ENCODE measurements at places on chromosomes 2 and 18. TPM values are rescaled to one million over a fixed set of nuclear protein-coding genes. Genes with fewer than 3 reads are reported as not detected.

GPR45 gene
- total RNA-seq, result 0.68 TPM

RFTN2 gene
- total RNA-seq, result 16.1 TPM

SCYGR8 gene
- not detected for total RNA-seq

GRCh38 chr2:122239440-122239839 lies 484.0 kb downstream of the TSN start:
- no peaks in the 10 kb centered on the region for H3K4me1 ChIP-seq
- no peak overlapping the region for H3K27ac ChIP-seq
- no peak overlapping the region for H3K4me3 ChIP-seq
- DNase-seq, result no peak
- no peaks in the 10 kb centered on the region for H3K36me3 ChIP-seq

DNA sequence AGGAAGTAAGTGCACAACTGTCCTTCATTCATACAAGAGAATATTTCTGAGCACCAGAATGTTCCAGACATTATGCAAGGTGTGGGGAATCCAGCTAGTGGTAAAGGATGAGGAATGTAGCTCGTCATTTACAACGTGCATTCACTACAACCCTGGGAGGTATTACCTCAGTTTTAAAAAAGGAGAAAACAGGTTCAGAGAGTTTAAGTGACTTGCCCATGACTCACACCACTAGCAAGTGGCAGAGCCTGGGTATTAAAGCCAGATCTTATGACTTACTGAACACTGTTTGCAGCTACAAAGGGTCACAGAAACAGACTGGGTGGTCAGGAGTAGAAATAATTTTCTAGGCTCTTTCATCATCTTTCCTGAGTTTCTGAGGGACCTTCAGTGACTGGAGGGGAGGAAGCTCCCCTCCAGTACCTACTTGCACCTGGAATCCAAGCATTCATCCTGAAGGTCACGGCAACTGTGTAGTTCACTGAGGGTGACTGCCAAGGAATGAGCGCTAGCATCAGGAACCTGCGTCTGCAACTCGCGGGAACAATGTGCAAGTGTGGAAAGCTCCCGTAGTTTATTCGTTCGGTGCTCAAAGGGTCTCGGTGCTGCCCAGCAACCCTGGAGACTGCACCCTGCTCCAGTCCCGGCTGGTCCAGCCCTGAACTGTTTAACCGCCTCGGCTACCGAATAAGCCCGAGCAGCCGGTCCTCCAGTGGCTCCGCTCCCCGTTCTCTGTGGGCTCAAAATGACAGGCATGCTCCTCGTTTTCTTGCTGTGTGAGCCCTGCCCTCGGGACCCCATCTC lies 647 bp downstream of the CCDC121 start:
- no peak for DNase-seq
- peak overlapping the region; percentile 68 for H3K27ac ChIP-seq
- H3K4me1 ChIP-seq, result peaks cover 5% of the 10 kb centered on the region
- H3K27me3 ChIP-seq, result no peaks in the 10 kb centered on the region

DHRS9 gene
- total RNA-seq, result 2.4 TPM

PDK1 gene
- total RNA-seq, result 18.7 TPM

MALT1 gene
- total RNA-seq, result 36.6 TPM

GRCh38 chr2:169895294-169895985 lies 68.2 kb downstream of the UBR3 start:
- H3K4me1 ChIP-seq, result no peaks in the 10 kb centered on the region
- DNase-seq, result no peak
- no peak overlapping the region for H3K4me3 ChIP-seq
- no peak overlapping the region for H3K27ac ChIP-seq

DNA sequence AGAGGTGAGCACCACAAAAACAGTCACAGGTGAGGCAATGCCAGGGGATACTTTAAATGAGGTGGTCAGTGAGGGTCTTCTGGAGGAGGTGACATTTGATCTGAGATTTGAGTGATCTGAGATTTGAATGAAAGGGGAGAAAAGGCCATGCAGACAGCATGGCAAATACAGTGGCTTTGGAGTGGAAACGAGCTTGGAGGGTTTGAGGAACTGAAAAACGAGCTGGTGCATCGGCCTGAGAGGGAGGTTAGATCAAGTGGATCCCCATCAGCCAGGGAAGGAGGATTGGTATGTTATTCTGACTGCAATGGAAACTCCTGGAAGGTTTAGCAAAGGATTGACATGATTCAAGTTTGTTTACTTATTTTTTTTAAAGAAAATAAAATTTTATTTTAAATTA lies 245.1 kb downstream of the KCNS3 start:
- H3K4me1 ChIP-seq, result peaks cover 16% of the 10 kb centered on the region
- no peak overlapping the region for H3K4me3 ChIP-seq
- no peaks in the 10 kb centered on the region for H3K27me3 ChIP-seq
- no peak for DNase-seq
- H3K27ac ChIP-seq, result no peak overlapping the region

GRCh38 chr18:49359732-49360444 lies 100.6 kb downstream of the DYM start:
- no peak overlapping the region for H3K27ac ChIP-seq
- no peaks in the 10 kb centered on the region for H3K27me3 ChIP-seq
- no peak overlapping the region for H3K4me3 ChIP-seq
- H3K4me1 ChIP-seq, result no peaks in the 10 kb centered on the region

DNA sequence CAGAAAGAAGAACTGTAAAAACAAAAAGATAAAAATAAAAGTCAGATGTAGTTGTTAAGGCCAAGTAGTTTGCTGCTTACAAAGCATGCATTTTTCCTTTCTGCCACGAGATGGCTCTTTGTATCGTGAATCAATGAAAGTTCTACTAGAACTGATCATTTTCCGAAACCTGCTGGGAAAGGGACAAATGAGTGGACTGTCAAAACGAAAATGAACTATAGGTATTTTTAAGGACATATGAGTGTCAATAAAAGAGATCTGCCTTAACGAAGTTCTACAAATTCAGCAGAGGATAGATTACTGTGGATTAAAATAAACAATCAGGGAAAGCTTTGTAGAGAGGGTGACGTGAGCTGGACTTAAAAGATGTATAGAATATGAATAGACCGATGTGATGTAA lies 15.0 kb upstream of the ELOA2 start:
- no peaks in the 10 kb centered on the region for H3K4me1 ChIP-seq
- no peak overlapping the region for H3K27ac ChIP-seq
- no peaks in the 10 kb centered on the region for H3K36me3 ChIP-seq
- H3K27me3 ChIP-seq, result no peaks in the 10 kb centered on the region

GRCh38 chr2:196530910-196531309 lies 108.6 kb upstream of the CCDC150 start:
- H3K4me1 ChIP-seq, result no peaks in the 10 kb centered on the region
- no peaks in the 10 kb centered on the region for H3K27me3 ChIP-seq
- H3K36me3 ChIP-seq, result no peaks in the 10 kb centered on the region
- DNase-seq, result no peak

PMAIP1 gene
- 6.0 TPM for total RNA-seq

ANO7 gene
- total RNA-seq, result 1.9 TPM

GRCh38 chr2:173298536-173299097 lies 56.1 kb upstream of the CDCA7 start:
- H3K4me1 ChIP-seq, result no peaks in the 10 kb centered on the region
- no peak overlapping the region for H3K27ac ChIP-seq
- H3K4me3 ChIP-seq, result no peak overlapping the region
- DNase-seq, result no peak

DNA sequence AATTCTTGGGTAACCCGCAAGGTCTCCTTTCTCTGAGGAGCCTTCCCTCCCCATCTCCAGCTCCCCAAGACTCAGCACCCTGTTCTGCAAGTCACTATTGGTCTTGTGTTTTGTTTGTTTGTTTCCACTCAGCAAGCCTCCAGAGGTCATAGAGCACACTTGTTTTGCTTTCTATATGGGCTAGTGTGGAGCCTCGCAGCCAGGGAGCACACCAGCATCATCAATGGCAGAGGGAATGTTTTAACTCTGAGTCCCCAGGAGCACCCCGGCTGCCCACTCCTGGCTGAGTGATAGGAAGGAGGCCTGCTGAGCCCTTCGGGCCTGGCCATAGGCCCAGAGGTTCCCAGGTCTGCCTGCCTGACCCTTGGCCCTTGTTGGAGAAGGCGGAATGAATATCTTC lies 36.6 kb downstream of the GLI2 start:
- DNase-seq, result no peak
- H3K36me3 ChIP-seq, result no peaks in the 10 kb centered on the region
- H3K27ac ChIP-seq, result no peak overlapping the region

CFAP210 gene
- 12.6 TPM for total RNA-seq

DNA sequence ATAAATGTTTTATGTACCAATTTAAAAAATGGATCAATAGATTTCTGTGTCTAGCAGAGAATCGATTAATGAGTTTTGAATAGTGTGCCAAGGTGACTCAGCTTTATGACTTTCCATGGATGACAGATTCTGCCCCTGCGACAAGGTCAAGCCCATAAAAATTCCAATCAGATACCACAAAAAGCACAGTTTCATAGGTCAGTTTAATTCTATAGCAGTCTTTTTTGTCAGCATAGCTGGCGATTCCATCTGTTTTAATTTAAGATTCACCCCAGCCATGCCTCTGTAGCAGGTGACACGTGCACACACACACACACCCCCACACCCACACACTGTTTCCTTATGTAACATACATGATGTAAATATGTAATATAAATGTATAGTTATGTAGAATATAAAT lies 28.9 kb downstream of the RAB31 start:
- DNase-seq, result no peak
- no peaks in the 10 kb centered on the region for H3K27me3 ChIP-seq
- no peak overlapping the region for H3K27ac ChIP-seq
- H3K4me1 ChIP-seq, result peaks cover 15% of the 10 kb centered on the region

SERPINB8 gene
- total RNA-seq, result 5.0 TPM

DNA sequence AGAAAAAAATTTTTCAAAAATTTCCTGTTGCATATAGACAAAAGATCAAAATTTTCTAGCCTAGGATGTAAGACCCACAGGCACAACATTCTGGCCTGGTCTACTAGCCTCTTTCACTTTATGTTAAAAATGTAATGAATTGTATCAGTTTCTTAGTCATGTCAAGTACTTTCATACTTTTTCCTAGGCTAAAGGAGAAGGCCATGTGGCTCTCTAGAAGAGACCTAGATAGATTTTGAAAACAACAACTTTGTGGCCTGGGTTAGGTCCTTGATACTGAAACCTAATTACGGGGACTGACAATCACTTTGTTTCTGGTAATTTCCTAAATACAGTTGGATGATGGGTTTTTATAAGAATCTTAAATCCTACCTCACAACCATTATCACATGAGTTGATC lies 74.8 kb upstream of the FSIP2 start:
- H3K27ac ChIP-seq, result no peak overlapping the region
- H3K27me3 ChIP-seq, result no peaks in the 10 kb centered on the region
- no peaks in the 10 kb centered on the region for H3K36me3 ChIP-seq
- H3K4me1 ChIP-seq, result no peaks in the 10 kb centered on the region
- H3K4me3 ChIP-seq, result no peak overlapping the region
- DNase-seq, result no peak

GRCh38 chr2:26475037-26475436 lies 2.9 kb downstream of the OTOF start:
- H3K36me3 ChIP-seq, result no peaks in the 10 kb centered on the region
- DNase-seq, result no peak
- no peaks in the 10 kb centered on the region for H3K4me1 ChIP-seq
- no peak overlapping the region for H3K27ac ChIP-seq

- no peak overlapping the region for H3K27ac ChIP-seq
- DNase-seq, result no peak
- no peak overlapping the region for H3K4me3 ChIP-seq
- no peaks in the 10 kb centered on the region for H3K36me3 ChIP-seq
Observed at GRCh38 chr2:239246723-239247122, 154.1 kb downstream of the HDAC4 start.

KCTD1 gene
- 19.6 TPM for total RNA-seq

DNA sequence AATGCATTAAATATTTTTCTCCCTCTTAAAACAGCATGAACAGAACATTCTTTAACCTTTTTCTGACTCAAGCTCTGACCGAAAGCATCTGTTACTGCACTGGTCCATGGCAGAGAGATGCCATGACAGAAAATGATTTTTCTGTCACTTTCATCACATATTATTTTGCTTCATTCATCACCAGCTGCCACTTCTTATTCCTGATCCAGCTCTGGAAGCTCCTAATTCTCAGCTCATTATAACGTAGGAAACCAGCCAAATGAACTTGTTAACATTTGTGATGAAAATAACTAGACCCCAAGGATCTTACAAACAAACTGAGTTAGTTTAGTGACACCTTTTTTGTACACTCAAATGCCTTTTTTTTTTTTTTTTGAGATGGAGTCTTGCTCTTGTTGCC lies 7.6 kb upstream of the CFLAR start:
- H3K27me3 ChIP-seq, result no peaks in the 10 kb centered on the region
- no peak overlapping the region for H3K4me3 ChIP-seq
- no peak for DNase-seq
- H3K27ac ChIP-seq, result no peak overlapping the region
- no peaks in the 10 kb centered on the region for H3K36me3 ChIP-seq
- H3K4me1 ChIP-seq, result no peaks in the 10 kb centered on the region

ROCK1 gene
- 46.3 TPM for total RNA-seq

GRCh38 chr2:149490296-149490695 lies 97.3 kb downstream of the MMADHC start:
- H3K27ac ChIP-seq, result no peak overlapping the region
- peak; percentile 34 for DNase-seq
- H3K4me3 ChIP-seq, result no peak overlapping the region
- H3K4me1 ChIP-seq, result no peaks in the 10 kb centered on the region
- H3K27me3 ChIP-seq, result no peaks in the 10 kb centered on the region
- H3K36me3 ChIP-seq, result no peaks in the 10 kb centered on the region

GRCh38 chr2:71697106-71698004 lies 244.0 kb downstream of the DYSF start:
- H3K4me3 ChIP-seq, result no peak overlapping the region
- no peaks in the 10 kb centered on the region for H3K36me3 ChIP-seq

GRCh38 chr18:32093523-32093922 lies 1.8 kb downstream of the RNF138 start:
- no peaks in the 10 kb centered on the region for H3K36me3 ChIP-seq
- H3K27me3 ChIP-seq, result no peaks in the 10 kb centered on the region
- peak overlapping the region; percentile 93 for H3K4me3 ChIP-seq
- H3K27ac ChIP-seq, result peak overlapping the region; percentile 99
- no peak for DNase-seq

- no peaks in the 10 kb centered on the region for H3K36me3 ChIP-seq
- no peak overlapping the region for H3K4me3 ChIP-seq
- DNase-seq, result no peak
- no peak overlapping the region for H3K27ac ChIP-seq
Observed at GRCh38 chr2:19419211-19419880, 60.9 kb upstream of the OSR1 start.

DNA sequence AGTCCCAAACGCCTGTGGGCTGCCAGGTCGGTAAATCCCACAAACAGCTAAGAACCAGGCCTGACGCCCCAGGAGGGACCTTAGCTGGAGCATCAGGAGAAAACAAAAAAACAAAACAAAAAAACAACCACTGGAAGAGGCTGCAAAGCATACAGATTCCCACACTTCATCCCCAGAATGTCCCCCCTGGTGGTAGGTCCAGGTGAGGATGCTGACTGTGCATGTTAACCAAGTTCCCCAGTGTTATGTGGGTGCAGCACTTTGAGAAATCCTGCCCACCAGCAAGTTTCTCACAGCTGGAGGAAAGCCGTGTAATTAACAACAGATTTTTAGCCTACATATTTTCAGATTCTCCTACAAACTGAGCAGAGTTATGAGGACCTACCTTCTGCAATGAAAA lies 15.1 kb downstream of the ST3GAL5 start:
- no peak overlapping the region for H3K4me3 ChIP-seq
- no peaks in the 10 kb centered on the region for H3K36me3 ChIP-seq
- no peaks in the 10 kb centered on the region for H3K27me3 ChIP-seq
- H3K4me1 ChIP-seq, result peaks cover 13% of the 10 kb centered on the region
